Tongue (tissue), 3 donors: ENCODE measurements at places on chromosomes 16 and 17. TPM values are rescaled to one million over a fixed set of nuclear protein-coding genes. Genes with fewer than 3 reads are reported as not detected.

FOXC2 gene
- 1.0 TPM for total RNA-seq

MYO15B gene
- total RNA-seq = 63.4 TPM

OR4D1 gene
- not detected for total RNA-seq

INCA1 gene
- 0.62 TPM for total RNA-seq

SSTR5 gene
- 0.72 TPM for total RNA-seq

KCNH6 gene
- 0.31 TPM for total RNA-seq

CMTM2 gene
- not detected for total RNA-seq

KRTAP1-5 gene
- total RNA-seq = not detected

SCIMP gene
- not detected for total RNA-seq

RAC3 gene
- 7.4 TPM for total RNA-seq

ACTG1 gene
- 1,628 TPM for total RNA-seq

KRTAP9-2 gene
- not detected for total RNA-seq

MYH11 gene
- 33.7 TPM for total RNA-seq

CD79B gene
- total RNA-seq = 7.7 TPM

GP1BA gene
- total RNA-seq = not detected

TAC4 gene
- total RNA-seq = not detected

ABAT gene
- 18.9 TPM for total RNA-seq

FZD2 gene
- total RNA-seq = 11.6 TPM

SLC35G6 gene
- not detected for total RNA-seq

PARD6A gene
- 2.2 TPM for total RNA-seq

CARD14 gene
- total RNA-seq = 14.9 TPM

DRC3 gene
- 0.82 TPM for total RNA-seq

CTF1 gene
- 2.1 TPM for total RNA-seq

ZG16 gene
- total RNA-seq = not detected

GPR139 gene
- not detected for total RNA-seq

FN3KRP gene
- total RNA-seq = 23.3 TPM

PYY gene
- not detected for total RNA-seq

ATP1B2 gene
- 0.92 TPM for total RNA-seq

KRT27 gene
- not detected for total RNA-seq

KPNB1 gene
- total RNA-seq = 174 TPM

TANC2 gene
- 68.4 TPM for total RNA-seq

CLEC10A gene
- 2.8 TPM for total RNA-seq

GRAPL gene
- 3.9 TPM for total RNA-seq

AGRP gene
- not detected for total RNA-seq

CD300E gene
- total RNA-seq = not detected

GNAO1 gene
- 3.9 TPM for total RNA-seq

NOG gene
- 8.9 TPM for total RNA-seq

CX3CL1 gene
- total RNA-seq = 4.2 TPM

HEATR9 gene
- not detected for total RNA-seq

TLCD2 gene
- total RNA-seq = 4.3 TPM
